Right atrium auricular region (tissue), 2 donors: ENCODE measurements at places on chromosomes 13 and 19.

DNA sequence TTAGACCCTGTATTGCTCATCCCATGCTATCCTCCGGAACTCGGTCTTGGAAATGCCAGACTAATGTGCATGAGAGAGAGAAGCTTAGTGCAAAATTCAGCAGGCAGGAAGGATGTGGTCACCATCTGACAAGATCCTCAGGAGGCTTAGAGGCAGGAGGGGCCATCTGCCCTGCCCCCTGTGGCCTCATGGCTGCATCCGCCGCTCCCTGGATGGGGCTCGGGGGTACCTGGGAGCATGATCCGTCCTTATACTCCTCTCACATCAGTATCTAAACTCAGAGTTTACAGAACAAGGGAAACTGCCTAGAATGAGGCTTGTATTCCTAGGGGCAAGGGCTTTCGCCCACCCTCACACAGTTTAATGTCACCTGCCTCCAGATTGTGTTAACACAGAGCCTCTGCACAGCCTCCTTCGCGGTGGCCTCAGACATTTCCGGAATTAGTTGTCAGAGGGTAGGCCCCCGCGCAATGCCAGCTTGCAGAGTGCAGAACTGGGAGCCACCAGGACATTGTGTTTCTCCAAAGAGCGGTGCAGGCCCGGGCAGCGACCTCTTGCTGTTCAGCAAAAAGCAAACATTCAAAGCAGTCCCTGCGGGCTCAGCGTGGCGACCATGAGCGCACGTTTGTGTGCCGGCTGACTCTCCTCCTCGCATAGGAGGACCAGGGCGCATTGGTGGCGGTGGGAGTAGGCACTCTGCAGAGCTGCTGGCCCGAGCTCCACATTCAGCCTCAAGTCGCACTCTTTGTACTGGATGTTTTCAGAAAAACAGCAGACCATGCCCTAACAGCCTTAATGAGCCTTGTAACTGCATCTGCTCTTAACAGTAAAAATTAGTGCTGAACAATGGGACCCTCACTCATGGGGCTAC is 39.1 kb downstream of the GPR12 start:
- peak; percentile 58 for DNase-seq

GRCh38 chr13:36090592-36090991 is 40.6 kb downstream of the DCLK1 start:
- no peak for DNase-seq

- DNase-seq, result no peak
These were observed 364.2 kb upstream of the SLC10A2 start for GRCh38 chr13:103430368-103430767.

- DNase-seq, result no peak
These were observed 2.8 kb downstream of the PTGER1 start for GRCh38 chr19:14472202-14472938.

GRCh38 chr13:48535766-48536165 is 2.9 kb upstream of the RCBTB2 start:
- no peak for DNase-seq

DNA sequence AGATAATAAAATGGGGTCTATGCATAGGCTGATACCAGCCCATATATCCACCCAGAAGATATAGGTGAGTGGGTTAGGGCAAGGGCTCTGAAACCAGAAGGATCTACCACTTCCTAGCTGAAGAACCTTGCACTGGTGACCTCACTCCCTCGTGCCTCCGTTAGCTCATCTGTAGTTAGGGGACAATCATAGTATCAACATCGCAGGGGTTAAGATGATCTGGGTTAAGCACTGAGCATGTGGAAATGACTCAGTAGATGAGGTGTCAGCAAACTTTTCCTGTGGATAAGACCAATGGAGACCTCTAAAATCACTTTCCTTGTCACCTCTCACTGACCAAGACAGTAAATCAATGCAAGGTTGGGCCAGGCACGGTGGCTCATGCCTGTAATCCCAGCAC is 30.5 kb downstream of the TNFSF14 start:
- no peak for DNase-seq

DNA sequence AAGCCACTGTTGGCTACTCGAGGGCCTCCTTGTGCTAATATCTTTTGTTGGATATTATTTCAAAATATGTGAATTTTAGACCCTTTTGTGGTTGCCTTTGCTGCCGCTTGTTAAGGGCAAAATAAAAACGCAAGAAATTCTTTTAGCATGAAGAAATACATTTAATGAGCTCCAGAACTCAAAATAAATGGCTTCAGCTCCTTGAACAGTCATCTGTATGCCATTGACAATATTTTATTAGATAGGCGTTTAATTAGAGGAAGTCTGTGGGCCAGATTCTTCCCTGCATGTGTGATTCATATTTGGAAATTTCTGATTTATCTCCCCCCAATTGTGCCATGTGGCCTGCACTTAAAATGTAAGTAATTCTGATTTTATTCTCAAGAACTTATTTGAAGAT is 177.2 kb downstream of the STK24 start:
- no peak for DNase-seq

DNA sequence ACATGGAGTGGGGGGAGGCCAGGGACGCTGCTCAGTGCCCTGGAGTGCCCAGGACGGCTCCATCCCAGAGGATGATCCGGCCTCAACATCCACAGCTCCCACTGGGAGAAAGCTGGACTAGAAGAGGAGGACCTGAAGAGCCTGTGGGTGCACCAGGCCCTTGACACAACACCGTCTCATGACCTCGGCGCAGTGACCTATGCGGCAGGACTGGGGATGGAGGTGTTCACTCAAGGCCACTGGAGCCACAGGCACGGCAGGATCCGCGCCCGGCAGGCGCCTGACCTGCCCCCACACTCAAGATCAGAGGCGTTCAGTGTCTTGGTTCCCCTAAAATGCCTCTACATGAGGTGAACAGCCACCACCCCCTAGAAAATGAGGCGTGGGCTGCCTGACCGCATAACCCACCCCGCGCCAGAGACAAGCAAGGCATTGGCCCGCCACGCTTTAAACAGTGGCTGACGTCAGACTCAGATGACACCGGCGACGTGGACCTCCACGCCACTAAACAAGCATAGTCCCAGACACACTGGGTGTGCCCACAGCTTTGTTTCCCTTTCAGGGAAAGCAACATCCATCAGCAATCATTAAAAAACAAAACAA is 8.0 kb downstream of the SGTA start:
- peak; percentile 66 for DNase-seq

GRCh38 chr19:30065680-30066606 is 123.9 kb downstream of the URI1 start:
- no peak for DNase-seq

DNA sequence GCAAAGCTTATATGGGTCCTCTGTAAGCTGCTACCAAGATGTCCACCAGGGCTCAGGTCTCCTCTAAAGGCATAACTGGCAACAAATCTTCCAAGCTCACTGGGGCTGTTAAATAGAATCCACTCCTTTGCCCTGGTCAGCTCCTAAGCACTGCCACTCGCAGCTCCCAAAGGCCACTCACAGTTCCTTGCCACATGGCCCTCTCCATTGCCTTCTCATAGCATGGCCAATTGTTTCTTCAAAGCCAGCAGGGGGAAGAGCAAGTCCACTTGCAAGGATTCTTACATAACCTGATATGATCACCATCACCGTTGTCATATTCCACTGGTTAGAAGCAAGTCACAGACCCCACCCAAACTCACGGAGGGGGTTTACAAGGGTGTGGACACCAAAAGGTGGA is 199.5 kb downstream of the SUCLA2 start:
- no peak for DNase-seq

DNA sequence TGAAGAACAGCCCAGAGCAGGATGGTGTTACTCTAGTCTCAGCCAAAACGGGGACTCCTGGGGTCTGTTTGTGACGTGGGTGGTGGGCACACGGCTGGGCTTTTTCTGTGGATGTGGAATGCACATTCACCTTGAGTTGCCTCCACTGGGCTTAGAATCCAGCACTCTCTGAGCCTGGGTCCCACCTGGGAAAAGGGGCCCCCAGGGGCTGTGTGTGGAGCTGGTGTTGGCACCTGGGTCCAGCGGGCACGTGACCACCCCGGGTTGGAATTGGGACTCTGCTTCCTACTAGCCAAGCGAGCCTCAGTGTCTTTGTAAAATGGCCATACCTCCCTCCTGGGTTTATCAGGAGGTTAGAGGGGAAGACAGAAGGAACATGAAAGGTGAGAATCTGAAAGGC is 29.2 kb upstream of the F2RL3 start:
- no peak for DNase-seq

DNA sequence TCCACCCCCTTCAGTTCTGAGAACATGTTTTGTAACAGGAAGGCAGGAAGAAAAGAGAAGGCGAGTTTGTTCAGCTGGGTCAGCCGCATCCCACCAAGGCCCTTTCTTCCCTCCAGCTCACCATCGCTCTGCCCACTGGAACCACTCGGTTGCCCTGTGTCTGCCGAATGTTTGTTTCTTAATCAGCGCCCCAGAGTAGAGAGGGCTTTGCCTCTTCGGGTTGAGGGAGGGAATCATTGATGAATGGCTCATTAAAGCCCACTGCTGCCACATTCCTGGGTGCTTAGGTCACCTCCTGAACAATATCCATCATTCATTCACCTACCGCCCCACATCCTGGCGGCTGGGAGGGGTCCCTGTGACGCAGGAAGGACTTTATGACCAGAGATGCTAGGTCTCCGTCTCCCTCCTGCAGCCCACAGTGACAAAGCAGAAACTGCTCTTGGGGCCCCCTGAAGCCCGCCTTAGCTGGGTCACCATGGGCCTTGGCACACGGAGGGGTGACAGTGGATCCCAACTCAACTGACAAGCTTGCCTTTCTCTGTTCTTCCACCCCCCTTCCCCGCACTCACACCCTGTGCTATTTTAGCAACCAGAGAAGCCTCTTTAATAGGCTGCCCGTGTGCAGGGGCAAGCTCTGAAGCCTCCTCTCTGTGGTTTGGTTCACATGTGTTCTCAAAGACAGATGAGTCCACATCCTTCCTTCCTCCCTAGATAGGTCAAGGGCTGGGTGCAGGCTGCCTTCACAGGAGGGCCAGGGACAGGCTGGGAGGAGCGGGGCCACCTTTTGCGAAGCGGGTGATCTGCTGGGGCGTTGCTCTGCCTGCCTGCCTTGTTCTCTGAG is 46.2 kb downstream of the ACTN4 start:
- DNase-seq, result no peak
